Lung (tissue), 17 donors: ENCODE measurements at places on chromosomes 2 and 18. TPM values are rescaled to one million over a fixed set of nuclear protein-coding genes. Genes with fewer than 3 reads are reported as not detected.
A peak's percentile ranks its signal among the peaks of the same experiment; 100 is the strongest.

DNA sequence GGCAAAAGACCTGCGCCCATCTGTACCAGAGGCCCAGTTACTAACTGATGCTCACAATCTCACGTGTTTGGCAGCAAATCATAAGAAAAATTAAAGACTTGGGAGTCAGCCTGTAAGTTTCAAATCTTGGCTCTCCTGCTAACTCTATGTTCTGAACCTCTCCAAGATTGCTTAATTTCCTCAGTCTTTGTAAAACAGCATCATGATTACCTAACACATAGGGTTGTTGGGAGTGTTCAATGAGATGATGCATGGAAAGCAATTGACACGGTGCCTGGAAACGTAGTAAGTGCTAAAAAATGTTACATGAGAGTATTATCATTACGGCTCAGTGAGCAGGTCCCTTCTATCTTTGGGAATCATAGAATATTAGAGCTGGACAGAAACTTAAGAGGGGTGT, 497.6 kb upstream of the TCF4 start:
- peak; percentile 74 for DNase-seq

MYO5B gene
- total RNA-seq: 25.6 TPM

DNA sequence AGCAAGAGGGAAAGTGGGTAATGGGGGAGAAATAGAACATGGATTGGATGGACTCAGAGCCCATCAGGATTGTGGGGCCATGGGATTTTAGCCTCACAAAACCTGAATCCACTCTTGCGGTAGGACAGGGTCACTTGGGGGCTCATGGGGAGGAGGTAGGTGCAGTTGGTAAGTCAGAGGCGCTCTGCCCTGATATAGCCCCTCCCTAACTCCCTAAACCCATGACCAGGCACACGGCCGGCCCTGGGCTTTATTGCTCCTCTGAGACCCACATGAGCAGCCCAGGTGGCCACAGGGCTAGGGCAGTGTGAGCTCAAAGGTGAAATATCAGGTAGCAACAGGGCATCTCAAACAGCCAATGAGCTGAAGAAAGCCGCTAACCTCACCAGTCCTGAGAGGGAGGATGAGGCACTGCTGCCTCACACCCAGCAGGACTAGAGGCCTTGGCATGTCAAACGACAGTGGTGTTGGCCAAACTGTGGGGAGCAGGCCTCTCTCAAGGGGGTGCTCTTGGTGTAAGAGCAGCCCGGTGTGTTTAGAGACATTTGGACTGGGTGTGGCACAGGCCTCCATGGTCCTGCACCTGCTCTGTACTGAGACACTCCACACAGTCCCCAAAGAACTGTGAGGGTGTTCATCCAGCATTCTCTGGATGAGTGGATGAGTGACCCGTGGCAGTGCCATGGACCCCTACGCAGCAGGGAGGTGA, 90.8 kb upstream of the HS6ST1 start:
- DNase-seq: no peak

GALNT13 gene
- 1.4 TPM for total RNA-seq

DNA sequence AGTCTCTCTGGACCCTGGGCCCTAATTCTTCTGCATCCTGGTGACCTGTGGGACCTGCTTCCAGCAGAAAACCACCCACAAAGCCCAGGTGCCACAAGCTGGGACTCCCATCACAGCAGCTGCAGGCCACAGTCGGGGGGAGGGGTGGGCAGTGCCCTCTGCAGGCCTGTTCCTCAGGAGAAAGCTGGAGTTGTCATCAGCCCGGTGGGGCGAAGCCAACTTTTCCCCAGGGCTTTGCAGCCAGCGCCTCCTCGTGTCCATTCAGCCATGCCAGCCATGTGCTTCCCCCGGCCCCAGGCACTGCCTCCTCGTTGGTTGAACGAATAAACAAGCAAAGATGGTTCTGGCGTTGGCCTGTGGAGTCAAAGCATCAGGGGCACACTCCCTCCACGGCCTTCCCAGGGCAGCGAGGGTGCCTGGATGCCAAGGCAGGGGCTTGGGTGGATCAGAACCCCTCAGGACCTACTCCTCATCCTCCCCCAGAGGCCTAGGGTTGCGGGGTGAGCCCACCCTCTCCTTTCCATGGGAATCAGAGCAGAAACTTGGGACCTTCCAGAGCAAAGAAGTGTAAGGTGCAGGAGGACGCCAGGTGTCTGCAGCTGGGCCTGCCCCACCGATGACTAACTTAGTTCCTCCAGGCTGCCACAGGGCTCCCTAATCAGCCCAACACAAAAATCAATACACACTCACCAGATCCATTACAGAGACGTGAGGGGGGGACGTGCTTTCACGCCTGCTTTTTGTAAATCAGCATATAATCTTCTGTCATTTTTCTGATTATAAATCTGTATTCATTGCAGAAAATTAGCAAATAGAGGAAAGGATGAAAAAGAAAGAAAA, 75.7 kb upstream of the RAB6C start:
- no peak for DNase-seq

GRCh38 chr2:188142636-188143295, 148.9 kb upstream of the GULP1 start:
- no peak for DNase-seq

KIAA2012 gene
- 5.3 TPM for total RNA-seq

DNA sequence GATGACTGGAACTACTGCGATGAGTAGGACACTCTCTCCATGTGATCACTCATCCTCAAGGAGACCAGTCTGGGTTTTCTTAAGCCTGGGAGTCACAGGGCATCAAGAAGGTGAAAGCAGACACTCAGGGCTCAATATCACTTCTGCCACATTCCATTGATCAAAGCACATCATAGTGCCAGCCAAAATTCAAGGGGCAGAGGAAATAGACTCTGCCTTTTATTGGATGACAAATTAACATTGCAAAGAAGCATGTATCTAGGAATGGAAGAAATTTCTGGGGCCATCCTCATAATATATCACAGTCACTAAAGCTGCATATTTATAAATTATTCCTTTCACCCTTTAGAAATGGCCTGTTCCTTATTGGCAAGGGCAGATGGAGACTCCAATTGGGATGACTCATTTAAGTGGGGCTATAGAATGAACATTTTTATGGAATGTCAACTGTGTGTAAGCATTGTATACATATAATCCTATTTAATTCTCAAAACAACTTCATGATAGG, 114.8 kb upstream of the CDC42EP3 start:
- DNase-seq: no peak

GRCh38 chr2:80499095-80499494, 194.5 kb upstream of the LRRTM1 start:
- peak; percentile 50 for DNase-seq

GRCh38 chr2:219001577-219002394, 8.6 kb upstream of the CRYBA2 start:
- peak; percentile 78 for DNase-seq

DNA sequence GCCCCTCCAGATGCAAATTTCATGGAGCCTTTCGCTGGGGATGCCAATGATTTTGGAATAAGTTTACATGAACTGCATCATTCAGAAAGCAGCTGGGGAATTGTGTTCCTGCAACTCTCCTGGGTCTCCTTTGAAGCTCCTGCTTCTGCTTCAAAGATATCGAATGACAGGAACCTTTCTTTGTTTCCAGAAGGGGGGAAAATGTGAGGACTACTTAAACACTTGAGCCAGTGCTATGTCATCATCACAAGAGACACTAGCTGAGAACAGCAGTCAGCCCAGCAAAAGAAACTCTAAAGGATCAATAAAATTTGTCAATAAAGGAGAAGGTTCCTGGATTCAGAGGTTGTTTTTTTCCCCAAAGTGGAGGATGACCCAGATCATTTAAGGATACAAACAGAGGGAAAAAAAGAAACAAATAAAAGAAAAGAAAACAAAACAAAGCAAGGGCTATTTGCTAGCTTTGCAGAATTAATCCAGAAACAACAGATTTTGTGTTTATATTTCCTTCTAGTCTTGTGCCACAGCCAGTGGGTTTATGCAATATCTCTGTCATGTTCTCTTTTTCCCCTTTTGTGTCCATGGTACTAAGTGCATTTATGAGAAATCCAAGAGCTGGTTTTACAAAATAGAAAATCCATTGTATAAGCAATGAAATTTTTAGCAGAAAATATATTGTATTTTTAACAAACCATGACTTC, 463.7 kb downstream of the CDH2 start:
- DNase-seq: peak; percentile 75

GRCh38 chr2:54469484-54470053, 13.4 kb downstream of the SPTBN1 start:
- no peak for DNase-seq

DNA sequence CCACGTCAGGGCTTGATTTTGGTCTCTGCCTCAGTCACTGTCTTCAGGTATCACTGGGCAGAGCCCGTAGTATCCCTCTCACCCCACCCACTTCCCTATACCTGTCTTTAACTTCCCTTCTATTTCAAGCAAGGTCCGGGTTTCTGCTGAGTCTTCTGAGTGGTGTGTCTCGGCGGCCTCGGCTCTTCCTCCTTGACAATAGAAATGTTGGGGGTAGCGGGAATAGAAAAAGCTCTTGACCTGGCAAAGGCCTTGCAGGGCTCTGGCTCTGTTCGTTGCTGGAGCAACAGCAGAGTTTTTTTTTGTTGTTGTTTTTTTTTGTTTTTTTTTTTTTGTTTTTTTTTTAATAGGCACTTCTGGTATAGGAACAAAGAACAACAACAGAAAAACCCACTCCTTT, 16.0 kb upstream of the IGFBP5 start:
- peak; percentile 19 for DNase-seq

GRCh38 chr2:201233192-201233811, 27.0 kb upstream of the CASP8 start:
- no peak for DNase-seq

DNA sequence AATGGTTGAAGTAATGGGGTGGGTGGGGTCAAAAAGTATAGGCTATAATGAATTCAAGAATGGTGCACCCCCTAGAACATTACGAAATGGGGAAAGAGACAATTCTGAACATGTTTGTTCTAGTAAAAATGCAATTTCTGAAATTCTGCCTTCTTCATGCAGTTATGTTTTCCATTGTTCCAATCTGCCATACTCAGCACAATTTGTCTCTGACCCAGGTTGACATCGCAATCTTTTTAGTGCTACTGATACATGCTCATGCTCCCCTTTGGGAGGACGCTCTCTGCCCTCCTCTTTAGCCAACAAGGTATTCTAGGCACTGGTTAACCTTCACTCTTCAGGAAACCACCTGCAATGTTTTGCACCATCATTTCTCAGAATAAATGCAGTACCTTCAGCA, 1303.9 kb upstream of the PIK3C3 start:
- no peak for DNase-seq

WNT6 gene
- 0.40 TPM for total RNA-seq

DNA sequence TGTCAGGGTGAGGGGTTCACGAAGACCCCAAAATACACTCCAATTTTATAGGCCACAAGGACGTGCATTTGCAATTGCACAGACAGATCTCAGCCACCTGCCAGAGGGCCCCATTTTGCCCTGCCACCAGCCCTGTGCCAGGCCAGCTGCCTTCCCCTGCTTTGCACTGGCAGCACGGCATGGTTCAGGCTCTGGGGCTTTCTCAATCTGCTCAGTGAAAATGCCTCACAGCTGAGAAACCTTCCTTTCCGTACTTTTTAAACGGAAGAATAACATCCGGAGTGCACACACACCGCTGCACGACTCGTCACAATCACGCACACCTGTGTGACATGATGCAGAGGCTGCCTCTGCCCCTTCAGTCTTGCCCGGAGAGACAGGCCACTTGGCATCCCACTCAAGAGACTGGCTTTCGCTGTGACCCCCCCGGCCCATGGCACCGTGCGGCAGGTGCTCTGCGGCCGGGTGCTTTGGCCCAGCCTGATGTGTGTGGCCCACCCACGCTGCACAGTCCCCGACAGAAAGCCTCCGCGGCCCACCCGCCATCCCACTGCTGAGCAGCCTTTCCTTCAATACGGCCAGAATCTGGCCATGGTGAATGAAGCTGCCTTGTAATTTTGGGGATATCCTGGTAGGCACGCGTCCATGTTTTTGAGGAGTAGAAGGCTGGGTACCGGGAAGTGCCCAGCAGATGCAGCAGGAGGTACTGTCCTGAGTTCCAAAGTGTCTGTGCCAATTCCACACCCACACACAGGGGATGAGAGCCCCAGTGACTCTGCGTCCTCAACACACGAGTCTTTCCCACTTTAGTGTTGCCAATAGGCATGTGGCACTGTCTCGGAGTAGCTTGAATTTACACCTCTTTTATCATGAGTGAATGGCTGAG, 88.8 kb downstream of the USP40 start:
- no peak for DNase-seq

MC4R gene
- 0.37 TPM for total RNA-seq

GRCh38 chr2:39511219-39511604, 74.1 kb upstream of the MAP4K3 start:
- DNase-seq: no peak

DNA sequence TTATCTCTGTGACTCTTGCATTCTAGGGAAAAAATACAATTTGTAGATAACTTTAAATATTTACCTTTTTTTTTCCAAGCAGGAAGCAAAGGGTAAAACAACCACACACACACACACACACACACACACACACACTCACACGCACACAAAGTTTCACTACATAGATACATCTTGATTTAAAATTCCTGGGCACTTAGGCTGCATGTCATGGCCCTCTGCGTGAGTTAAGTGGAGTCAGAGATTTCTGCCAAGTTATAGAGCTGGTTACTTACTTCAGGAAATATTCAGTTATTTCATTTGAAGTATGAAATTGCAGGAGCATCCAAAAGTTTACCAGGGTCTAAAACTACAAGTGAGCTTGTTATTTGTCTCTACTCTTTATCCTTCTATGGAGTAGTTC, 612.0 kb downstream of the IRS1 start:
- DNase-seq: peak; percentile 81

DNA sequence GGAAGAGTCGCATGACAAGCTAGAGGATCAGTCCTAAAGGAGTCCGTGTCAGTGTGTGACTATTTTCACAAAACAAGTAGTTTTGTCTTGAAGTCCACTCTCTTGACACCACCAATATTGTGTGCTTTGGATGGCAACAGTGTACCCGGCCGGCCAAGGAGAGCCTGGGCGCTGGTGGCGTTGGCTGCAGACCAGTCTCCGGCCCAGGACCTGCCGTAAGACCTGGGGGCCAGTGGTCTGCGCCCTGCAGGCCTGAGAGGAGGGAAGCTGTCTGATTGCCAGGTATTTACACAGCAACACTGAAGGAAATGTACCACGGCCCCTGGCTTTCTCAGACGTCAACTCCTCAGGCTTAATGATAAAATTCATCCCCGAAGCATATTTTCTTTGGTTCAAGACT, 472.4 kb upstream of the SALL3 start:
- no peak for DNase-seq

EFHD1 gene
- 8.6 TPM for total RNA-seq

REEP1 gene
- total RNA-seq: 19.7 TPM

DNA sequence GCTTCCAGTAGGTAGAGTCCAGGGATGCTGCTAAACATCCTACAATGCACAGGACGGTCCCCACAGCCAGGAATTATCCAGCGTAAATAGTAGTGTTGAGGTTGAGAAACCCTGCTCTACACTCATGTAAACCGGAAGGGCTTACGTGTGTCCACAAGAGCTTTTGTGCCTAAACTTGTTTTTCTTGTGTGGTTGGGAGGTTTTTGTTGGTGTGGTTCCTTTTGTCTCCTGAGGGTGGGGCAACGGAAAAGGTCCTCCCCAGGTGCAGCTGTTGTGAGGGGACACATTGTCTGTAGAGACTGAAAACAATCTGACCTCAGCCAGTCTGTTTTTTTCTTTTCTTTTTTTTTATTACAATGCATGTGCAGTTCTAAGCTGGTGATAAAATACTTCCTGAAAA, 72.7 kb upstream of the MGAT5 start:
- peak; percentile 44 for DNase-seq

GPAT2 gene
- 1.2 TPM for total RNA-seq

- DNase-seq: no peak
These were observed 20.6 kb upstream of the GCC2 start for GRCh38 chr2:108428286-108429009.

LYG1 gene
- 0.80 TPM for total RNA-seq

DLGAP1 gene
- total RNA-seq: 5.2 TPM

CD8B2 gene
- not detected for total RNA-seq
